ENCODE measurements at places on chromosomes 13 and 19. TPM values are rescaled to one million over a fixed set of nuclear protein-coding genes. Genes with fewer than 3 reads are reported as not detected.

GRCh38 chr13:112966776-112967175 lies 2.2 kb upstream of the MCF2L start:
- DNase-seq: no peak

- no peak for DNase-seq
These were observed 4.3 kb downstream of the DMKN start for GRCh38 chr19:35509018-35509652.

GRCh38 chr19:11373166-11373884 lies 1.1 kb upstream of the SWSAP1 start:
- DNase-seq: no peak

- DNase-seq: no peak
These were observed 21.6 kb upstream of the SPACA7 start for GRCh38 chr13:112354330-112355273.

- DNase-seq: no peak
These were observed 43.3 kb downstream of the ATP11A start for GRCh38 chr13:112733112-112733511.

GRCh38 chr19:11281356-11282049 lies 14.5 kb upstream of the TSPAN16 start:
- DNase-seq: no peak

DNA sequence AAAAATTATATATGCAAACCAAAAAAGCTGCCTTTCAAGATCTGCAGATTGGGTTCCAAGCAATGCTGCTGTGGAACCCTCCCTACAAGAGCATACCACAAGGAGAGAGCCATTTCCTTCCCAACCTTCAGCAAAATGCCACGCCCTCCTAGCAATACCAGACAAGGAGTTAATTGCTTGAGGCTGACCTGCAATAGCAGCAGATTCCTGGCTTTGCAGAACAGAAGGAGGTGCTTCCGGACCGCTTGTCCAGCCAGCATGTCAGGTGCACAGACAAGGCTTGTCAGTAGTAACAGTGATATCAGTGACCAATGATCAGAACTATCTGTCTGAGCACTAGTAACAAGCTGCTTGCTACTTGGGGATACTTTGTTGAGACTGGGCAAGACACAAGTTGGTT lies 301.6 kb downstream of the FGF14 start:
- no peak for DNase-seq

DNA sequence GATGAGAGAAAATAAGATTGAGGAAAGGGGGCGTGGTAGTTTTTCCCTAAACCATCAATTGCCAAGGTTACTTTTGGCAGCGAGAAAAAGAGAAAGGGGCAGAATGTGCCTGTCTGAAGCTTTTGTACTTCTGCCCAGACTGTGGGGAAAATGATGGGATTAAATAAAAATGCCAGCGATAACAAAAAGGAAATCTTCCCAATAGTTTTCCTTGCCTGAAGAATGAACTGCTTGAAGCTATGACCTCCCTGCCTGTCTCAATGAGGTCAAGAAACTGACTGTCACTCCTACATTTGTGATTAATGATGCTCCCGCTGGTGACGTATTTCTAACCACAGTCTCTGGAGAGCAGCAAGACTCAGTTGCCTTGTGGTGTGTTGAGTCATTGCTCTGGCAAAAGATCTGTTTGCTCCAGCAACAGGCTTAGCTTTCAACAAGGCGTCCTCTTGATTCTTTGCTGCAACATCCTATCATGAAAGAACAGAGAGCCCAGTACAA lies 1051.5 kb downstream of the DIAPH3 start:
- DNase-seq: peak; percentile 34

DNA sequence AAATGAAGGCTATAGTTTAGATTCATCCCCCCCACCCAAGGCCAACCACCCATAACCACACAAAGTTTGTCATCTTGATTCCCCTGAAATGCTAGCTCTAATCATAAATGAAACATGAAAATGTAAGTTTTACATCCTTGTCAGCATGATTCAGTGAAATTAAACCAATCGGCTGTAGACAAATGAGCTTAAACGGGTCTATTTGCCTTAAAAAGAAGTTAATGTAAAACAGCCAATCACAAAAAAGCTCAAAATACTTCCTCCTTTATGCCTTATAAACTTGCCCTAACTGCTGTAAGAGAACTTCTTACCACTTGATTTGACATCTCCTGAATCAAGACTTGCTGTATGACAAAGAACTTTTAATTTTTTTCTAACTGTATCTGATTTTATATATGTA lies 34.5 kb upstream of the MRI1 start:
- DNase-seq: no peak

DNA sequence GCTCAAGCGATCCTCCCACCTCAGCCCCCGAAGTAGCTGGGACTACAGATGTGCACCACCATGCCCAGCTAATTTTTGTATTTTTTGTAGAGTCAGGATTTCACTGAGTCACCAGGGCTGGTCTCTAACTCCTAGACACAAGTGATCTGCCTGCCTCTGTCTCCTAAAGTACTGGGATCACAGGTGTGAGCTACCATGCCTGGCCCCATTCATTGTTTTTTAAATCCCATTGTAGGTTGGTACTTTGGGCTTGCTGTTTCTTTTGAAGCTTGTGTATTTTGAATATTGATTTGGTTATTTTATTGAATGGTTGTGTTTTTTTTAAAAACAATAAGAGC lies 26.7 kb downstream of the ZMYM2 start:
- DNase-seq: no peak

GRCh38 chr19:42197375-42197817 lies 20.1 kb downstream of the DEDD2 start:
- DNase-seq: no peak

- peak; percentile 74 for DNase-seq
These were observed 17.8 kb upstream of the IGLON5 start for GRCh38 chr19:51293571-51294210.

DNA sequence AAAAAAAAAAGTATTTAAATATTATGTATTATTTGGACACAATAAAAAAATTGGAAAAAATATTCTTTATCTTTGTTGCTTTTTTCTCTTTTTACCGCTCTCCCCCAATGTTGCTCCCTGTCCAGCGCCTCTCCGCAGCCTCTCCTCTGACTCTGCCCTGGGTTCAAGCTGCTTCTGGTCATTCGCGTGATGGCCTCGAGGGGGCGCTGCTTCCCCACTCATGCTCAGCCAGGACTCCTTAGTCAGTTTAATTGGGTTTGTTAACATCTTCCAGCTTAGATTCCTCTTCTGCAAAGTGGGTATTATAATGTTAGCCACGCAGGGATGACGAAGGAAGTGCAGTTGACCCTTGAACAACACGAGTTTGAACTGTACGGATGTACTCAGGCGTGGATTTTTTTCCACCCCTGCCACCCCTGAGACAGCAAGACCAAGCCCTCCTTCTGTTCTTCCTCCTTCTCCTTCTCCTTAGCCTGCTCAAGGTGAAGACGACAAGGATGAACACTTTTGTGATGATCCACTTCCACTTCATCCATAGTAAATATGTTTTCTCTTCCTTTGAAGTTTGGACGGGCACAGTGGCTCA lies 4.9 kb upstream of the NWD1 start:
- no peak for DNase-seq

DNA sequence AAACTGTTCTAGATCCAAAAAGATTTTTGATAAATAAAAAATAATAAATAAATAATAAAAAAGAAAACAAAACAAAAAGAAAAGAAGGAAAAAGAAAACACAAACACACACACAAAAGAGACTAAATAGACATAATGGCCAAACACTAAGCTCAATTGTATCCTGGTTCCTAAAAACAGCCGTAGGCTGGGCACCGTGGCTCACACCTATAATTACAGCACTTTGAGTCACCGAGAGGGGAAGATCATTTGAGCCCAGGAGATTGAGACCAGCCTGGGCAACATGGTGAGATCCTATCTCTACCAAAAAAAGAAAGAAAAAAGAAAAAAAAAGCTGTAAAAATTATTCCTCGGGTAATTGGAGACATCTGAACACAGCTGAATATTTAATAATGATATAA lies 8.9 kb downstream of the ETHE1 start:
- no peak for DNase-seq

DNA sequence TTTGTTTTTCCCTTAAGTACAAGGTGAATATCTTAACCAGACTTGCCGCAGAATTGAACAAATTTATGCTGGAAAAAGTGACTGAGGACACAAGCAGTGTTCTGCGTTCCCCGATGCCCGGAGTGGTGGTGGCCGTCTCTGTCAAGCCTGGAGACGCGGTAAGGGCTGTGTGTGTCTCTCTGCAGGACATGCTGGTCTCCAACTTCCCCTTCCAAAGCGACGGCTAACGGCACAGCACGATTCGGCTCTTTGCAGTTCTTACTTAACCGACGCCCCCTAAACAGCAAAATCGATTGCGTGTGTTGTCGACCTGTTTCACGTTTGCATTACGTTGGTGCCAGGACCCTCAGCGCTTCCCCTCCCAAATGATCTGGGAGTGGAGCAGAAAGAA lies 73.2 kb downstream of the GGACT start:
- no peak for DNase-seq

DNA sequence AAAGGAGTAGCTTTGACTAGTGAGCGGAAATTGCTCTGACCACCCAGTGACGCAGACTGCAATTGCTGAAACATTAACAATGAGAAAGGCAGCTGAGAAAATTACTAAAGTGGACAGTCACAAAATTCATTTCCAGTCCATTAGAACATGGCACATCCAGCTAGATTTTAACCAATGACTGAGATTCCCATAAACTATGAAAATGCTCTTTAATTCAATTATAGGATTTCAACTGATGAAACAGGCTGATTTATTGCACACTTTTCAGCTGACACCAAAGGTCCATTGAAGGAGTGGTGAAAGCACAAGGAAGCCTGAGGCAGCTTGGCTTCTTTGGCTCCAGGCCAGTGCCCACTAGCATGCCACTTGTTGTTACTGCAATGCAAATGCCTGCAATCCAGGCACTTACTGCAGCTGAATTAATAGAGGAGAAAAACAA lies 933.4 kb downstream of the SLITRK6 start:
- no peak for DNase-seq

- DNase-seq: no peak
These were observed 34.8 kb downstream of the FOXO1 start for GRCh38 chr13:40631605-40632004.

DNA sequence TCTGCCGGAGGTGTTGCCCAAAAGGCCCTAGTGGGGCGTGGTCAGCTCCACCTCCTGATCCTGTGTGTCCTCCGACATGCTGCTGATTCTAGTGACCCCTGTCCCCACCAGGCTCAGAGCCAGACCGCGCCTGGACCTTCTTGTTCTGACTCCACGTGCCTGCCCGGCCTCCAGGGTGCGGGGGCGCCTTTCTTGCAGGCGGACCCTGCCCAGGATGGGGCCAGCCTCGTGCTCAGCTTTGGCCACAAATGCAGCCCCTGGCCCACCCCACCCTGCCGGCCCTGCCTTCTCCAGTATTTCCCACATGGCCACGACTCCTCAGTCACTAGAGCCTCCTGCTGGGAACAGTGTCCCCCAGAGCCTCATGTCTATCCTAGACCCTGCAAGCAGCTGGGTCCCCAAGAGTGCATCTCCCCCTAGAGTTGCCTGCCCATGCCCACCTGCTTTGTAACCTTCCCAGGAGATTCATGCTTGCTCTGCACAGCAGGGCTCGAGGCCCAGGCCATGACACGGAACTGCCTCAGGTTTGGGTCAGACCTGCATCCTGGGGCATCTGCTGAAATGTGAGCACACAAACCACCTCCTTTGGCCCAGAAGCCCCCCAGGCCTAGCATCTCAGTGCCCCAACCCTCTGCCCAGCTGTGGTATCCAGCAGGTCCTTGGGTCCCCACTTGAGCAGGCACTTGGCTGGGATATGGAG lies 27.0 kb downstream of the TMEM161A start:
- DNase-seq: no peak

DNA sequence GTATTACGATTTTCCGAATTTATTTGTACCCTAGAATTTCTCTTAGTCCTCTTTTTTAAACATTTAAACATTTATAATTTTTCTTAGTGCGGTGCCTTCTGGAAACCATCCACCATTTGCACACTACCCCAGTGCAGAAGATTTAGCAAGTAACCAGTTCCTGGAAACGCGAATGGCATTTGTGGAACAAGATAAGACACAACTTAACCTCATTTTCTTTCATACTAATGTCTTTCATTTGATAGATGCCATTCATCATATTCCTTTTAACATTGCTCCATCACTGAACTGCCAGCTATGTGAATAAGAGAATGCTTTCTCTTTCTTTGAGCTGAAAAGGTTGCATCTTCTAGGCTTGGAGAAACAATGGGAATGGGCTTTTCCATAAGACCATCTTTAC lies 6.8 kb downstream of the FRY start:
- DNase-seq: no peak

GRCh38 chr13:67518785-67519184 lies 288.6 kb upstream of the PCDH9 start:
- DNase-seq: no peak

- DNase-seq: no peak
These were observed 10.6 kb downstream of the ATP11A start for GRCh38 chr13:112700291-112701060.

GRCh38 chr19:38386971-38387549 lies 774 bp downstream of the GGN start:
- DNase-seq: peak; percentile 89

- DNase-seq: no peak
These were observed 1.7 kb upstream of the PPP5C start for GRCh38 chr19:46345157-46345556.

SBSN gene
- 3,070 TPM for total RNA-seq

ICAM3 gene
- total RNA-seq: 5.3 TPM

CEACAM7 gene
- 7.8 TPM for total RNA-seq

CCDC159 gene
- 10.9 TPM for total RNA-seq

CYSLTR2 gene
- 0.30 TPM for total RNA-seq

KANK3 gene
- 14.3 TPM for total RNA-seq

PRRG2 gene
- 13.9 TPM for total RNA-seq

PCP2 gene
- total RNA-seq: 1.1 TPM
